ENCODE measurements at places on chromosomes 12 and 14. TPM values are rescaled to one million over a fixed set of nuclear protein-coding genes. Genes with fewer than 3 reads are reported as not detected.

DNA sequence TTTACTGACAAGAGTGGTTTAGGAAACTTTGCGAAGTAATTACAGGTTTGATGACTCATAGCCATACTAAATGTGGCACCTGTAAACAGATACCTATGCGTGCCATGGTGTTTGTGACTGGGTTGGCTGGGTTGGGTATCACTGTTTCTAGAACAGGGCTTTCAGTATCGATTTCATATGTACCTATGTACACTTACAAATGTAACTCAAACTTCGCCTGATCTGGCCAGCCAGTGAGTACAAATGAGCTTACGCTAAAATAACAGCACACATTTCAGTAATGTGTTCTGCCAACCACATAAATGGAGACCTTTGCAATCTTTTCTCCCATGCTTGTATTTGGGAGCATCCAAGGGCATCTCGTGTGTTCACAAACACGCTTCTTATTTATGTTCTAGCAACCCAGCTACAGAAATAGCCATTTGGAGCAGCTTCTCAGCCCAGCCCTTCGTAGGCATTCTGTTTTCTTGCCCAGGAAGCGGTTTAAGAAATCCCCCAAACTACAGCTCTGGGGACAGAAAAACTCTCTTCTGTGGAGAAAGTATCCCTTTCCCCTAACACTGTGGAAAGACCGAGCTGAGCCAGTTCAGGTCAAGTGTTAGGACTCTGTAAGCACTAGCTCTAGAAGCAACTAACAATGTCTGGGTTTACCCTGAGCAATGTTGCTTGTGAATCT, 42.3 kb upstream of the MDM1 start:
- no peak overlapping the region for H3K4me3 ChIP-seq
- no peaks in the 10 kb centered on the region for H3K27me3 ChIP-seq
- no peak overlapping the region for H3K27ac ChIP-seq
- DNase-seq, result no peak
- no peaks in the 10 kb centered on the region for H3K36me3 ChIP-seq

- no peak within 1 kb of the TSS for H3K4me3 ChIP-seq
- H3K4me1 ChIP-seq, result no peaks in the 10 kb centered on the region
- H3K27me3 ChIP-seq, result no peaks in the 10 kb centered on the region
- H3K27ac ChIP-seq, result no peak within 1 kb of the TSS
- no peak for DNase-seq
These were observed at the start of gene C14orf180 for GRCh38 chr14:104579507-104579906. Gene C14orf180 (plus strand): TSS chr14:104579764. CDS start chr14:104586431, 6,667 bp downstream.

The ESPL1 gene
- polyA plus RNA-seq, result 0.38 TPM

- H3K27ac ChIP-seq, result no peak overlapping the region
- peaks cover 2% of the 10 kb centered on the region for H3K4me1 ChIP-seq
- no peak overlapping the region for H3K4me3 ChIP-seq
- DNase-seq, result no peak
These were observed 49.1 kb downstream of the FBXO33 start for GRCh38 chr14:39383026-39383660.

The INTS13 gene
- 12.8 TPM for polyA plus RNA-seq

DNA sequence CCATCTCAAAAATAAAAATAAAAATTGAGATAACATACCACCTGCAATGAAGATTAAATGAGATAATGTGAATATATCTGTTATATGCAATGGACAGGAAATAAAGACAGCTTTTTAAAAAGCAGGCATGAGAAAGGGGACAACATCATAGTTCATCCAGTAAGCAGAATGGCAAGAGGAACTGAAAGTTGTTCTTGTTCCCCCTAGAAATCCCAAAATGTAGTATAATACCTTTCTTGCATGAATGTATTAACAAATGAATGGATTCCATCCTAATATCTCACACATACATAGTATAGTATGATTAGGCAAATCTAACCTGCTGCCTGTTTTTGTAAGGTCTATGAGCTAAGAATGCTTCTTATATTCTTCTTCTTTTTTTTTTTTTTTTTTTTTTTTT, 31.4 kb downstream of the FGD6 start:
- H3K4me3 ChIP-seq, result no peak overlapping the region
- H3K27ac ChIP-seq, result no peak overlapping the region
- H3K36me3 ChIP-seq, result no peaks in the 10 kb centered on the region
- H3K4me1 ChIP-seq, result no peaks in the 10 kb centered on the region

The RBM19 gene
- polyA plus RNA-seq, result 5.6 TPM

DNA sequence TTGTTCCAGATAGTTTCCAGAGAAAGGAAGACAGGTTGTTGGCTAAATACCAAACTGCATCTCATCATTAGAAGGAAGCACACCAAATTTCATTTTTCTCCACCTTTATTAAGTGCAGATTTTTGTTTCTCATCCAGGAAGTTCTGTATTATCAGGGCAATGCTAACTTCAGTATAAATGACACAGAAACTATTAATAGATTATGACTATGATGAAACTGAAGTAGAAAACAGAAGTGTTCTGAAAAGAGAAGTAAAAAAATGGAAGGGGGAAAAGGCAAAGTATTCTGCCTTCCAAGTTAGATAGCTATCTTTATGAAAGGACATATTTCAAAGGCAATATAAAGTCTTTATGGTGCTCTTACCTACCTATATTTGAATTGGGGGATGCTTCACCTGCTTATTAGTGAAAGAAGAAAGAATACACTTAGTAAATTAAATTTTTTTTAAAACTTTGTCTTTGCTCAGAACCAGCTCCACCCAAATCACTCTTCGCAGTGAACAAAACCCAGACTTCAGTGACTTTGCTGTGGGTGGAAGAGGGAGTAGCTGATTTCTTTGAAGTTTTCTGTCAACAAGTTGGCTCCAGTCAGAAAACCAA, 223.9 kb downstream of the PTPRO start:
- peaks cover 3% of the 10 kb centered on the region for H3K36me3 ChIP-seq
- peaks cover 4% of the 10 kb centered on the region for H3K4me1 ChIP-seq
- DNase-seq, result no peak

The DLGAP5 gene
- 1.1 TPM for polyA plus RNA-seq

DNA sequence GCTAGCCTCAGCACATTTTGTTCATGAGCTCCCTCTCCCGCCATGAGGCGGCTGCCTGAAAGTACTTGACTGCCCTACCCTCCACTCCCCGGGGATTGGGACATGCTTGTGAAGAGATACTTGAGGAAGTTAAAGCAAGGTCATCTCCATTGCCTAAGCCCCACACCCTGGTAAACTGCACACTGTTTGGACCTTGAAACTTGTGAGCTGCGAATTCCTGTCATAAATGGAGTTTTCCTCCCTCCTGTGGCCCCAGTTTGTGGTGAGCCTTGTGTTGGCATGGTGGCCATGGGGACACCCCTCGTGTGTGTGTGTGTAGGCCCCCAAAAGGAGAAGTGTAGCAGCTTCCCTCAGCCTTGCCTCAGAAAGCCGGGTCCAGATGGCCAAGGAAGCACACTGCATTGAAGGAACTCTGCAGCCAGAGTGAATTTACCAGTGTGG, 395.5 kb downstream of the ZFP36L1 start:
- peaks cover 4% of the 10 kb centered on the region for H3K4me1 ChIP-seq
- no peak overlapping the region for H3K27ac ChIP-seq
- H3K4me3 ChIP-seq, result no peak overlapping the region
- H3K27me3 ChIP-seq, result no peaks in the 10 kb centered on the region
- no peaks in the 10 kb centered on the region for H3K36me3 ChIP-seq

GRCh38 chr12:62537551-62537950, 70.9 kb downstream of the MON2 start:
- no peak overlapping the region for H3K4me3 ChIP-seq
- no peak for DNase-seq
- no peaks in the 10 kb centered on the region for H3K36me3 ChIP-seq

GRCh38 chr14:105398726-105399465, 558 bp downstream of the TEX22 start:
- no peak for DNase-seq
- no peaks in the 10 kb centered on the region for H3K4me1 ChIP-seq
- no peaks in the 10 kb centered on the region for H3K36me3 ChIP-seq
- no peak overlapping the region for H3K27ac ChIP-seq
- no peaks in the 10 kb centered on the region for H3K27me3 ChIP-seq

- DNase-seq, result no peak
- no peaks in the 10 kb centered on the region for H3K36me3 ChIP-seq
- H3K27ac ChIP-seq, result no peak overlapping the region
- H3K27me3 ChIP-seq, result no peaks in the 10 kb centered on the region
These were observed 7.0 kb downstream of the IFI27L2 start for GRCh38 chr14:94122438-94122837.

DNA sequence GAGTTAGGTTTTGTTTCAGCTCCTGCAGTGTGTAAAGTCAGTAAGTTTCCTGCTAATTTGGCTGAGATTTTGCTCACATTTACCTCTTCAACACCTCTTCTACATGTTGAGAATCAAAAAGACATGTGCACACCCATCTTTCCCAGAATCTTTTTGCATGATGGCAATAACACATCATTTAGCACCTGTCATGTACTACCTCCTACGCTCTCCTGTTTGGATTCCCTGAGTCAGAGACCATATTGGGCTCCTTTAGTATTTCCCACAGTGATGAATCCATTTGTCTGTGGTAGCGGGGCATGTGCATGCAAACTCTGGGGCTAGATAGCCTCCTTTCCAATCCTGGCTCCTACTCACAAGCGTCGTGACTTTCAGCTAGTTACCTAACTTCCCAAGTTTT, 20.1 kb downstream of the PLBD1 start:
- H3K27me3 ChIP-seq, result no peaks in the 10 kb centered on the region
- no peaks in the 10 kb centered on the region for H3K4me1 ChIP-seq
- H3K4me3 ChIP-seq, result no peak overlapping the region

The REP15 gene
- polyA plus RNA-seq, result 0.87 TPM

GRCh38 chr14:100146531-100147091, 12.8 kb downstream of the DEGS2 start:
- no peak overlapping the region for H3K27ac ChIP-seq
- DNase-seq, result no peak

DNA sequence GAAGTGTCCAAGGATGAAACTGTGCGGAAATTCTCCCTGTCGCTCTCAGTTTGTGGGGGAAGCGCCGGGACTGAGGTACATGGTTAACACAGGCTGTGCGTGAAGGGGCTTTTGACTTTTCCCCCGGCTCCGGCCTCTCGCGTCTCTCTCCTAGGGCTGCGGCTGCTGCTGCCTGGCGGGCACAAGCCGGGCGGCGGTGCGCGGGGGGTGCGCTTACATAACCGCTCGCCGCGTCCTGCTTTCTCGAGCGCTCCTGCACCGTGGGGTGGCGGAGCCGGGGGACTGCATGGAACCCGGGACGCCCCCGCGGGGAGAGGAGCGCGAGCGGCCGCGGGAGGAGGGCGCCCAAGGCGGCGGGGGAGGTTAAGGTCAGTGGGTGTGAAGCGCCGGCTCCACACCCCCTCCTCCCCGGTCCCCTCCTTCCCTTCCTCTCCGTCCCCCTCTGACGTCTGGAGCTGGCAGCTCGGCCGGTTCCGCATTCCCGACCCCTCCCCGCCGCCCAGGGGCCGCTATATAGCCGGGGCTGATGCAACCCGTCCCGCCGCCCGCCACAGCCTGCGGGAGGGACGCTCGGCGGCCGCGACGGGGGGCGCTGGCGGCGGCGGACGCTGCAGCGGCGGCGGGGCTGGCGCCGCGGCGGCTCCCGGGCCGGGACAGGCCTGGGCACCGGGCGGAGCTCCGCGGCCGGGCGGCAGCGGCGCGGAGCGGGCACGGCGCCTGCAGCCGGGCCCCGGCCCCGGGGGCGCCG, at the start of gene JDP2:
Gene JDP2 (plus strand): TSS at position 541 of the 748 bp plus-strand sequence. CDS start 9,899 bp downstream, outside the sequence.
- peak within 1 kb of the TSS; percentile 92 for H3K4me3 ChIP-seq
- H3K4me1 ChIP-seq, result no peaks in the 10 kb centered on the region
- H3K27ac ChIP-seq, result no peak within 1 kb of the TSS
- no peaks in the 10 kb centered on the region for H3K36me3 ChIP-seq
